ENCODE measurements at places on chromosomes 4 and X. TPM values are rescaled to one million over a fixed set of nuclear protein-coding genes. Genes with fewer than 3 reads are reported as not detected.

- peak; percentile 63 for DNase-seq
Measured at GRCh38 chr4:38788317-38788716, 5.5 kb upstream of the TLR10 start.

Gene CLIC2
- total RNA-seq: 0.52 TPM

GRCh38 chr4:634599-634985, 9.2 kb downstream of the PDE6B start:
- no peak for DNase-seq

DNA sequence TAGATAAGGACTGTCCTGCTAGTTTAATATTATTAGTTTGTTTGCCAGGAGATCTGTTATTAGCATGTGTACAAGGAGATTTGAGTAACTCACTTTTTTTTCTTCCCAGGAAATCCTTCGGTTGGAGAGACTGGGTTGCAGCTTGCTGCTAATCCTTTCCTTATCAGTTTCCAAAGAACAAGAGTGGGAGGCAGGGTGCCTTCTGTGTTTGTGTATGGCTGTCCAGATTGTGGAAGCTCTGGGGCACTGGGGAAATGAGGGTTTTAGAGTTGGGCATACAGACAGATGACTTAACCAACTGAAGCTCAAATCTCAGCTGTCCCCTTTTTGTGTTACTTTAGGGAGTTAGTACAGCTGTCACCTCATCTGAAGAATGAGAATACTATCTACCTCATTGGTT, 12.6 kb upstream of the SUPT20HL1 start:
- DNase-seq: no peak

DNA sequence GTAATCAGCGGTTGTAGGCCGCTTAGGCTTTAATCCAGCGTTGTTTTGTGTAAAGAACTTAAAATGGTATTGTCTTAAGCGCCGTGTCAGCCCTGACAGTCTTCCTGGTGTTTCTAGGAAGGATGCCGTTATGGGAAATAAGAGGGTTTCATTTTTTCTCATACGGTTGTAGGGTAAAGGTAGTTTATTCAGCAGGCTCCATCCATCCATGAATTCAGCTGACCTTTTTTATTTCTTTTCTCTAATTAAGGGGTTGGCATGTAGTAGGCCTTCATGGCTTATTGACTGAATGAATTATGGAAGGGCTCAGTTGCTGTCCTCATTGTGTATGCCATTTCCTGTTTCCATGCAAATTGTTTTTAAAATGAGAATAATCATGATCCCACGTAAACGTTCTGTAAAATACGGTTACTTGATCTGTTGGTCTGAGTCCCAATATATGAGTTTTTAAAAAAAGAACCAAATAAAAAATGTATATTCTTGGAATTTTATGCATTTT, 693 bp downstream of the OCIAD1 start:
- peak; percentile 28 for DNase-seq

- no peak for DNase-seq
Measured at GRCh38 chrX:107374831-107375230, 74.6 kb upstream of the FRMPD3 start.

DNA sequence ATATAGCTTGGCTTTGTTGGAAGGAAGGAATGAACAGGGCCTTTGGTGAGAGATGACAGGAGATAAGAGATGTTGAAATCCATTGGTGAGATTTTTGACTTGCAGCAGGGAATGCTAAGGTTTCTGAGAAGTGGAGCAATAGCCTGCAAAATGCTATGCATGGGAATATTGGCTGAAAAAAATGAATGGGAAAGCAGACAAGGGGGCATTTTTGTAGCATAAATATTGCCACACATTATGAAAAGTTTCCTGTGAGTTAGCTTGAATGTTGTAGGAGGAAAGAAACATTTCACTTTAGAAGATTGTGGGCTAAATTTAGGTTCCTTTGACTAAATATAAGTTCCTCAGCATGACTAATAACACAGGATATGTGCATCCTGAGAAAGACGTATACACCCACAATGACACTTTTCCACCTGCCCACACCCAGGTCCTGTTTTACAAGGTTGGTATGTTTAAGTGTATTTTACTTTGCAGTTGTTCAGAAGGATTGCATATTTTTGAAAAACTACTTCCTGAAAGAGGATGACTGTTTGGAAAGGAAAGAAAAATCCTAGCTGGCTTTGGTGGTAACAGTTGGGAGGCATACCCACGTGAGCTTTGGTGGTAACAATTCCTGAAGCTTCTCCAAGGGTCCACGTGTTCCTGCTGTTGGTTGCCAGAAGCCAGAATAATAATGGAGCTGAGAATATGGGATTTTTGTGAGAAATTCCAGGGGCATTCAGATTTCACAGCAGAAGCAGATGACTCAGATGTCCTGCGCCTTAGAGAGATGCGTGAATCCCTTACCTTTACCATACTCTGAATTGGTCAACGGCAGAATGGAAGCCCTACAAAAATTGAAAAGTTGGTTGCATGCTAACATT, 28.5 kb downstream of the PHEX start:
- peak; percentile 32 for DNase-seq

DNA sequence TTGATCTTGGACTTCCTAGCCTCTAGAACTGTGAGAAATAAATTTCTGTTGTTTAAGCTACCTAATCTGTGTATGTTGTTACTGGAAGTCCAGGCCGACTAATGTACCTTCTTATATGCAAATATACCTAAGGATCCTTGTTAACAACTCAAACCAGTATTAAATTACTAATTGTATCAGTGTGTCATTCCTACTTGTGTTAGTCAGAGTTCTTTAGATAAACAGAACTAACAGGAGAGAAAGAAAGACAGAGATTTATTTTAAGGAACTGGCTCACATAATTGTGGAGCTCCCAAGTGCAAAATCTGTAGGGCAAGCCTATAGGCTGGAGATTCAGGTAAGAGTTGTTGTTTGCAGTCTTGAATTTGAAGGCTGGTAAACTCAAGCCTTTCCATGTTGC, 120.0 kb downstream of the ADGRL3 start:
- DNase-seq: peak; percentile 44

Gene CPEB2
- 104 TPM for total RNA-seq

Gene ITM2A
- 7.6 TPM for total RNA-seq

All from renal cortical epithelial cell (primary cell).